ENCODE measurements at places on chromosomes 12 and 14.

DNA sequence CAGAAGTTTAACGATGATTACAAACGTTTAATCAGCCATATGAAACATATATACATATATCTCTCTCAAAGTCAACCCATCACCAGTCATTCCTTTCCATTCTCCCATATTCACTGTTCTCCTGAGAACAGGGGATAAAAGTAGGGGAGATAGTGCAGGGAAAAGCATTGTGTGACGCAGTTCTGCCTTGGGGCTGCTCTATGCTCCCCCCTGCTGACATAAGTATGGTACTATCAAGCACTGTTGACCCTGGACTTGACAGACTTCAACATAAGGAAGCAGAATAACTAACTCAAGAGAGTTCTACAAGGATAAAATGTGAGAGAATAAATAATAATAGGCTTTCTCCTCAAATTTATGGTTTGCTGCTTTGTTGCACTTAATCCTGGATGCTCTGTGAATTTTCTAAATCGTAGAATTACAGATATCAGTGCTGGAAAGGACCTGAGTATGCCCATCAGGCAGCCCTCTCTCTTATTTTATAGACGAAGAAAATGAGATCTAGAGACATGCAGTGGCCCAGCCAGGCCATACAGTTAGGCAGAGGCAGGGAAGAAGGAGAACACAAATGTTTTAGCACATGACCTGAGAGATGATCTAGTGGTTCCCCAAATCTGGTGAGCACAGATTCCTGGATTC lies 87.2 kb downstream of the SCN8A start:
- DNase-seq, result no peak

GRCh38 chr14:77372304-77372841 lies 4.5 kb downstream of the TMED8 start:
- no peak for DNase-seq

DNA sequence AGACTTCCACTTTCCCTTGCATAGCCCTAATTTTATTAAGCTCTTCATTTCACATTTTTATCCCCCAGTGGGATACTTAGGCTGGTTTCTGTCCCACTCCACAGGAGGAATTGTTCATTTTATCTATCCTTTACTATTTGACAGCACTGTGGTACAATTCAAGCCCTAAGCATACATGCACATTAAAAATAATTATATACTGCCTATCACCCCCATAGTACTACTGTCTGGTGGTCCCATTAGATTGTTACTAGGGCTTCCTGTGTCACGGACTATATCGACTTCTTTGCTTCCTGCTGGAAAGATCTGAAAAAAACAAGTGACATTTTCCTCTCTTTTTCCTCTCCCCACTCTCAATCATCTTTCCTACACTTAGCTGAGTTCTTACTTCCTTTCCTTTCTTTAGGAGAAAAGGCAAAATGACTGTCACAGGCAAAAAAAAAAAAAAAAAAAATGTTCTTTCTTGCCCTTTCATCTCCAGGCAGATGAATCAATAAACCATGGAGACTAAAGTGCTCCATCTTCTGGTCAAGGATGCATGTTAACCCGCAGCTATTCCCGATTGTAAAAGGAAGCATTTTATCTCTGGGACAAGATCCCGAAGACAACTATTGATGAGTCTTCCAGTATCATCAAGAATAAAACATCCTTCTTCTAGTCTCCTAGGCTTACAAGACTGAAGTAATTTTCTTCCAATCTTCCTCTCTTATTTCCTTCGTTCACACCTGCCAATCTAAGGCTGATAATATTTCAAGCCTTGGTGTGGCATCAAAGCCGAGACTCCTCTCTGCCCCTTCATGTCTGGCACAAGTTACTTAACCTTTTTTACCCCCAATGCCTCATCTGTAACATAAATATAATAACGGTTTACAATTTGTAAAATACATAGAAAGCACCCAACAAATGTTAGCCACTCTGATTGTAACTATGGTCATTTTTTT lies 94.4 kb upstream of the PLEKHG7 start:
- no peak for DNase-seq

- DNase-seq, result peak; percentile 60
Measured at GRCh38 chr14:37232907-37233481, 35.3 kb downstream of the MIPOL1 start.

DNA sequence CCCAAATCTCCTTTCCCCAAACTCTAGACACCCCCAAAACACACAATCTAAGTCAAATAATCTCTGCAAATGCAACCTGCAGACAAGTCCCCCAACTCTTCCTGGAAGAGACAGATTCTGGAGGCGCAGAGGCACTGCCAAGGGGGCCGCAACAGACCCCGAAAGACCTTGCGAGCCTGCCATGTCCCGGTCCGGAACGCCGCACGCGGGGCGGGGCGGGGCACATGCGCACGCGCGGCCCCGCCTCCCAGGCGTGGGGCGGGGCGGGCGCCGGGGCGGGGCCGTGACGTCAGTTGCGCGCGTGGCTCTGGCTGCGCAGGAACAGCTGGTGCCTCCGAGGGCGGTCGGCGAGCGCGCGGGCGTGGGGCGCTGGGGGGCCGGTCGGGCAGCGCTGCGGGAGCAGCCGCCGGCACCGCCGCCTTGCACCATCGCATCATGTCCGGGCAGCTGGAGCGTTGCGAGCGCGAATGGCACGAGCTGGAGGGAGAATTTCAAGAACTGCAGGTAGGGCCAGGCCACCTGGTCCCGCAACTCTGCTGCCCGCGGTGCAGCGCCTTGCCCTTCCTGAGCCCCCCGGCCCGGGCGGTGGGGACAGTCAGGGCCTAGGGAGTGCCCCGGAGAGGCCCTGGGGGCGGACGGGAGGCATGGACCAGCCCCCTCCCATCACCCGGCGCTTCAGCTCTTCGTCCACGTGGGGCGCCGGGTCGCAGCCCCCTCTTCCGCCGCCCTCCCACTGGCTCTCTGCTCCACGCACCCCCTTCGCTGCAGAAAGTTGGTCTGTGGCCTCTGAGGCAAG lies at the start of gene TMEM120B:
Gene TMEM120B (plus strand): TSS at position 292 of the 796 bp plus-strand sequence. CDS start 144 bp downstream, at position 436.
- peak; percentile 73 for DNase-seq

DNA sequence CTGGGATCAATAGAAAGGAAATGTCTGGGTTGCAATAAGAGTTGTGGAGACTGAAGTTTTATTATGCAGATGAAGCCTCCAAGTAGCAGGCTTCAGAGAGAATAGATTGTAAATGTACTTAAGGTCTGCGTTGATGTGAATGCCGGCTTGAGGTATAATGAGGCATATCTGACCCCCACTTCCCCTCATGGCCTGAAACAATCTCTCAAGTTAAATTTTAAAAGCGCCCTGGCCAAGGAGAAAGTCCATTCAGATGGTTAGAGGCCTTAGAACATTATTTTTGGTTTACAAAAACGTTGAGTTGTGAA lies 28.3 kb upstream of the HIGD1C start:
- no peak for DNase-seq

GRCh38 chr14:103832046-103832445 lies 15.3 kb downstream of the PPP1R13B start:
- DNase-seq, result no peak

DNA sequence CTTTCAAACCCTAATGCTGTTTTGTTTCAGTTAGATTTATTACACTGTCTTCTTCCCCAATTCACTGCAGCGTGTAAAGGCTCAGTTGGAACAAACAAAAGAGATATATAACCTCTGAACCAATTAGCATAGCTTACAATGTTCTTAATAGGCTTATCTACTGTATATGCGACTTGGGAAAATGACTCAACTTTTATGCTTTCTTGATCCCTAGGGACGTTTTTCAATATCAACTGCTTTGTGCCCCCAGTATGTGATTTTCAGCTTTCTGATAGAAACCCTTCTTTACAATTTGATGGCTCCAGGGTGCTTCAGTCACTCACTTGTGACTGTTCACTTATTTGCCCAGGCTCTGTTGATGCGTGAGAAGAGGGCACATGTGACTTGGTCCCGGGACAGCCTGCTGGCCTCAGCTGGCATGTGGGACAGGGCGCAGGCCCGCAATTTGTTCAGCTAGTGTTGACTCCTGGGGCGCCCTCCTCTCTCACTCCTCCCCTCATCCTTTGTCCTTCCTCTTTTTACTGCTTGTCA lies 107.1 kb downstream of the TMTC2 start:
- no peak for DNase-seq

- no peak for DNase-seq
Measured at GRCh38 chr12:120886199-120887018, 17.7 kb downstream of the SPPL3 start.

DNA sequence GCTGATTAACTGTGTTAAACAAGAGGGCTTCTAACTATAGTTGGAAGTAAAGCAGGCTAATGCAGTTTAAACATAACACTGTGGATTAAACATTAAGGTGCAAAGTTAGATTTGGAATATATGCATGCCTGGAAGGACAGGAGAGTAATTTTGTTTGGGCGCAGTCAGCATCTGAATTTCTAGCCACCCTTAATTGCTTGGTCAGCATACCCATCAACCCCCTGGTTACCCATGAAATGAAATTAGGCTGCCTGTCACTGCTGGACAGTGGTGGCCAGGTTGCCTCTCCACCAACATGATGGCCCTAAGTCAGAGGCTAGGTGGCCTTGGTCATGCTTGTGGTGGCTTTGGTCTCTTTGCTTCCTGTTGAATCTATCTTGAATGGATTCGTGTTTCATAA lies 30.0 kb upstream of the PTPRB start:
- no peak for DNase-seq

GRCh38 chr14:95006479-95006878 lies 150.8 kb downstream of the DICER1 start:
- DNase-seq, result no peak

DNA sequence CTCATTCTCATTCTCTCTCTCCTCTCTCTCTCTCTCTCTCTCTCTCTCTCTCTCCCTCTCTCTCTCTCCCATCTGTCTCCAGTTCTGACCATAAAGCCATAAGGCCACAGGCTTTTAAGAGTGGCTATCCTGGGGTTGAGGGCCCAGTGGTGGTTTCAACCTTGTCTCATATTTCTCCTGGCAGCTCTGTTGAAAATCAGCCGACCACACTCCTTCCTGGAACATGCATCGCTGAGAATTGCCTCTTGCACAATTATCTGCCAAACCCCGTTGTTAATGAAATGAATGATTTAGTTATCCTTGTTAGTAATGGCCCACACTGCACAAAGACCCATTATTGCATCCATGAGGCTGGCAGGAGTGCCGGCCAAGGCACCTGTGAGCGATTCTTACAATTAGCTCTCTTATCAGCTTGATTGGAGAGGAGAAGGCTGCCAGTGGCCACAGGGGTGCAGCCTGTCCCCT lies 30.4 kb upstream of the KCNA5 start:
- no peak for DNase-seq

- DNase-seq, result no peak
Measured at GRCh38 chr12:46318037-46318436, 49.2 kb upstream of the SLC38A1 start.

DNA sequence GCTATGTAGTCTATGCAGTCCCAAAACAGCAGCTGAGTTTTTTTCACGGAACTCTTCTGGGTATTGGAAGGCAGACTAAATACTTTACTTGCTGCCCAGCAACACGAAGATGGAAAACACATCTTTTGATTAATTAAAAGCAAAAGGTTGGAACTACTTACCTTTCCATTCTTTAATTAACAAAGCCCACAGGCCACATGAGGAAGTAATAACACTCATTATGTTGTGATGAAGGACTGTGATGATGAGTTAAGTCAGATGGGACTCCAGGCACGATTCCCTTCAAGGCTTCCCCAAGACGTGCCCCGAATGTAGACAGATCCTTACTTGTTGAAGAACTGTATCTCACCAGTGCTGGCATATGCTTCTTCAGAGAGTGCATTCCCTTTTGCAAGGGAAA lies 129.0 kb downstream of the WIF1 start:
- DNase-seq, result no peak

DNA sequence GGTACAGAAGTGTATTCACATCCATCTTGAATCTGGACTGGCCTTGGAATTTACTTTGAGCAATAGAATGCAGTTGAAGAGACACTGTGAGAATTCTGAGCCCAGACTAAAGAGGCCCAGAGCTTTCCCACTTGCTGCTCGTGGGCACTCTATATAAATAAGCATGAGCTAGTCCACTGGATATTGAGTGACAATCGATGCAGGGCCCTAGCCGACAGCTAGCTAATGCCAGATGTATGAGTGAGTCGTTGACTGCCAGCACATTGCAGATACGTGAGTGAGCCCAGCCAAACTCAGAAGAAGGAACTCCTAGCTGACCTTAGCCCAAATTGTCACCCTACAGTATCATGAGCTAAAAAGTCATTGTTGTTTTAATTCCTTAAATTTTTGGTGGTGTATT lies 24.9 kb downstream of the NAV3 start:
- no peak for DNase-seq

GRCh38 chr12:77947330-77947729 lies 116.6 kb downstream of the NAV3 start:
- DNase-seq, result no peak

DNA sequence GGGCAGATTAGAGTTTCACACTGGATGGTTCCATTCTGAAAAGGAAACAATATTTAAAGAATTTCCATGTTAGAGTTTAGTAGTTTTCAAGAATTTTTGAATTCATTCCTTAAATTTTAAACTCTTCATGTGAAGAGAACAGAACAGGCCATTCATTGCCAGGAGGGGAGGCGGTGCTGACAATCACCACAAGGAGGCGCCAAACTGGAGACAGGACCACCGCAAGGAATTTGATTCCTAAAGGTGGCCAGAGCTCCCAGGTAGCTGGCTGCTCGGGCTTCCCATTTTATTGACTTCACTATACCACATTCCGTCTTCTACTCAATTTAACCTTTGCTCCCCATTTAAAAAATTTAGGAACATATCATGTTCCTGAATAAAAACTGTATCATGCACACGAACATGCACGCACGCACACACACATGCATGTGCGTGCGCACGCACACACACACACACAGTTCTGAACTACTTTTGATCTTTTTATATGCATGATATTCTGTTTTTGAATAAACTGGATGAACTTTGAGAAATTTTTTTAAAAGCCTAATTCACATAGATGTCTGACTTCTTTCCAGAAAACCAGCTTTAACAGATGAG lies 101.2 kb downstream of the NELL2 start:
- DNase-seq, result no peak

DNA sequence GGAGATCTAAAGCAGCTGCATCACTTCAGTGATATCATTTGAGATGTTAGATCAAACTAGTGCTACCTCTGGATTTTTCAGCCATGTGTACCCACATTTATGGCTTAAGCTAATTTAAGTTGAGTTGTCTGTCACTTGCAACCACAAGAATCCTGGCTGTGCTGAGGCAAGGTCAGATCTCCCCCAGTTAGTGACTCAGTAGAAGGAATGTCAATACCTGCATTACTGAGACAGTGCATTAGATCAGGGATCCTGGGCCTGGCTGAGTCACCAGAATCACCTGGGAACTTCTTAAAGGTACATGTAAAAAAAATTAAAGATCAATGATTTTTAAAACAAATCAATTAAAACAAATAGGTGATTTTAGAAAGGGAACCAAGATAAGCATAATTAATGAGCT lies 84.6 kb upstream of the GRIN2B start:
- no peak for DNase-seq

DNA sequence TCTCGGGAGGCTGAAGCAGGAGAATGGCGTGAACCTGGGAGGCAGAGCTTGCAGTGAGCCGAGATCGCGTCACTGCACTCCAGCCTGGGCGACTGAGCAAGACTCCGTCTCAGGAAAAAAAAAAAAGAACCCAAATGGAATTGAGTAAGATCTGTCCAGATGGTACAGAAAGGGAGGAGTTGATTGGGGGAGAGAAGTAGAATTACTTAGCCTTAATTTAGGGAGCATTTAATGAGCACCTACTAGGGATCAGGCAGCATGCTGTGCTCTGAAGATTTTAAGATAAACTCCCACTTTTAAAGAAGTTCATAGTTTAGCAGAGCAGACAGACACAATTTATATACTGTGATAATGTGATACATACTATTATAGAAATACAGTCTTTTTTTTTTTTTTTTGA lies 4.5 kb downstream of the RAB5B start:
- DNase-seq, result no peak
